Esophagus squamous epithelium (tissue), 5 donors: ENCODE measurements at places on chromosomes 3 and 15.

DNA sequence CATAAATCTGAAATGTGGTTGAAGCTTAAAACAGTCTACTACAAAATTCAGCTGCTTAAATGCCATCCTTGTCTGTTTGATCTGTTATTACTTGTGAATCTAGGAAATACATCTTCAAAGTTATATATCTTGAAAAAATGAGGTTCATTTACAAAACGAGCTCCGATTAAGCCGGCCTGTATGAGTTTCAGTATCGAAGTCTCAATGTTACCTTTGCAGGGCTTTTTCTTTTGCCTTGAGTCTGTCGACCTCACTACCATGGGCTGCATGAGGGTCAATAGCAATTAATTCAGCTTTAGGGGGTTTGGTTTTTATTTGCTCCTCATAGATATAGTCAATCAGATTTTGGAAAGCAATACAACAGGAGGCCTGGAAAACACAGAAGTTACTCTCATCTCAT is 23.2 kb downstream of the ERICH6 start:
- no peak for DNase-seq

- DNase-seq = no peak
These were observed 100.0 kb downstream of the MME start for GRCh38 chr3:155179966-155180757.

DNA sequence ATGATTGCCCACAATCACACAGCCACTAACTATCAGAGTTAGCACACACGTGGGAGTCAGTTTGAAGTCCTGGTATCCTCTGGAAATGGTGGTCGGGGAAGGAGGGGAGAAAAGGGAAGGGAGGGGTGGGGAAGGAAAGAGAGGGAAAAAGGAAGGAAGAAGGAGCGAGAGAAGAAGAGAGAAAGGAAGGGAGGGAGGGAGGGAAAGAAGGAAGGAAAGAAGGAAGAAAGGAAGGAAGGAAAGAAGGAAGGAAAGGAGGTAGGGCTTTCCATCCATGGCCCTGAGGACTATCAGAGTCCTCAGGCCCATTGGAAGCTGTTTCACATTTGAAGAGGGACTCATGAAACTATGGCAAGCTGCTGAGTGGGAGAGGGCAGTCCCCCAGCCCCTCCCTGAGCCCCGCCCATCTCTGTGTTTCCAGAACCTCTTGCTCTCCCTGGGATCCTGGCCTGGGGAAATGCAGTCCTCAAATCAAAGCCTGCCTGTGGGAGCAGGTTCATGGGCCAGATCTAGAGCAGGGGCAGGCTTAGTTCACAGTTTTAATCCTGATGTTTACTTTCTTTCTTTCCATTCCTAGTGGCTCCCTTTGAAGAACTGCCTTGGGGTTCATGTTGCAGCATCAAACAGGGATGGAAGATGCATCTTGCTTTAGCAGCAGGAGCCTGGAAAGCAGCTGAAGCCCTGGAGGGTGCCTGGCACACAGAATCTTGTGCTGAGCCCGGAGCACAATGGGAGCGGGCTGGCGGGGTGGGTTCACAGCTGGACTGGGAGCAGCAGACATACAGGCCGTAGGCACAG is 66.1 kb upstream of the GLCE start:
- DNase-seq = no peak

- no peak for DNase-seq
These were observed 141.0 kb upstream of the HACD2 start for GRCh38 chr3:123725652-123726400.

- DNase-seq = no peak
These were observed 242.8 kb upstream of the CNTN4 start for GRCh38 chr3:1855841-1856240.

DNA sequence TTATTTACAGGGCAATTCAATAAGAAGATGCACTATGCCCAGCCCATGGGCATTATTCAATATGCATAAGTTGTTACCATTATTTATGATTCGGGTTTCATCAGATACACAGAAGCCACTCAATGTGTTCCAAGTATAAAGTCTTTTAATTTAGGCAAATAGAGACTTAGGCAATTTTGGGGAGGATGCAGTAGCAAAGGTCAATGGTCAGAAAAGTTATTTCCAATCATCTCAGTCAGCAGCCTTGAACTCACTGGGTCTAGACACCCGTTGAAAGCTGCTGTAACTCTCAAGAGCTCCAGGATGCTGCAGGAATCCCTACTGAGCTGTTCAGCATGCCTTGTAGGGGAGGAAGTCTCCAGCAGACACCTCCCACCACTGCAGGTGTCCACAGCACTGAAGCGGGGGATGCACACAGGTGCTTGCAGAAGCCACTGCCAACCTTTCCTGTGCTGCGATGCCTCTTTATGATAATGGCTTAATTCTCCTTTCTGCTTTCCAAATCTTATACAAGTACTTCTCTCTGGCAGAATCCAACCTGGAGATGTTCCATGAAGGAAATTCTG is 155.0 kb upstream of the SUCLG2 start:
- no peak for DNase-seq

DNA sequence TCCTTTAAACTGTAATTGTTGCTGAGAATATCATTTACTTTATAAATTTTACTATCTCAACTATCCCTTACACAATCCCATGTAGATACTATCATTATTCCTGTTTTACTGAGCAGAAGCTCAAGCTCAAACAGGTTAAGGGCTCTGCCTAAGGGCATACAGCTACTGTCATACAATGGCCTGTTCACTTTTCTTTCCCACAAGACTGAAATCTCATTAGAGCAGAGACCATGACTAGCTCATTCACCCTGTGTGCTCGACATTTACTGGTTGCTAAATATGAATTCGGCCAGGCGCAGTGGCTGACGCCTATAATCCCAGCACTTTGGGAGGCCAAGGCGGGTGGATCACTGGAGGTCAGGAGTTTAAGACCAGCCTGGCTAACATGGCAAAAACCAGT is 1.6 kb upstream of the MESP2 start:
- no peak for DNase-seq

- no peak for DNase-seq
These were observed 23.2 kb downstream of the GPR176 start for GRCh38 chr15:39896846-39897245.

- DNase-seq = no peak
These were observed 4.0 kb upstream of the CFAP100 start for GRCh38 chr3:126390751-126391150.

GRCh38 chr15:100276506-100276905 is 65.3 kb downstream of the ADAMTS17 start:
- DNase-seq = no peak

DNA sequence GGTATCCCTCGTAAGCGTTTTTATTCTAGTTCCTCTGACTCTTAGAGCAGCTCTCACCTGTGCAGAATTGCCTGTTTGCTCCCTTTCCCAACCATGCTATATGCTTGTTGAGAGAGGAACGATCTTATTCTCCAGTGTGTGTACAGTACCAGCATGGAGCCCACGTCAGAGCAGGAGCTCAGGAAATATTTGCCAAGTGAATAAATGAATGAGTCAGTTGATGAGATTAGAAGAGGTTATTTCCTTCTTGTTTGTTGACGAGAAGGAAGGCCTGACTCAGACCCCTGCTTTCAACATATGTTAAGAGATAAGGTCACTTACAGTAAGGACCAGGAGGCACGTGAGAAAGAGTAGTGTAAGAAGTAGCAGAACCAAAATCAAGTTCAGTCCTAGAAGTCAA is 106.3 kb upstream of the ABHD17C start:
- DNase-seq = no peak
